Stimulated activated CD4-positive, alpha-beta T cell treated with anti-CD3 and anti-CD28 coated beads, Interleukin-1b, Interleukin-23, amount 100 ng/mL, for 4 hours (primary cell): ENCODE measurements at places on chromosomes 1 and 21.

DNA sequence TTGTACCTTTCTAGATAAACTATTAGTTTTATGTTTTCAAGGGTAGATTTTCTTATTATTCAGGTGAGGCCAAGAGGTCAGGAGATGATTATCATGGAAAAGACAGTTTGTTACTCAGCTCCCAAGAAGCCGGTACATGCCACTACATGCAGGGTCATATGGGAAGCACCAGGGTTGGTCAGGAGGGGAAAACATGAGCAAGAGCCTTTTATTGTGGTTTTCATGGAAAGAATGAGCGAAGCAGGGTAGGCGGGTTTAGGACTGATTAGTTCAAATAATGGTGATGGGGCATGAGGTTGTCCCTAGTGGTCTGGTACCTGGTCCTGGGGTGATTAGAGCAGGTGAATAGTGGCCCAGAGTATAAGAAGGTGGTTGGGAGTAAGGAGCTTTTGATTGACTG lies 189.9 kb downstream of the APP start:
- DNase-seq = no peak

- no peak for DNase-seq
These were observed at the start of gene ESRRG for GRCh38 chr1:216723274-216723780. Gene ESRRG (minus strand): TSS chr1:216723429. CDS start chr1:216723299, 130 bp downstream.

GRCh38 chr1:218164930-218165700 lies 120.0 kb upstream of the RRP15 start:
- peak; percentile 2 for DNase-seq

DNA sequence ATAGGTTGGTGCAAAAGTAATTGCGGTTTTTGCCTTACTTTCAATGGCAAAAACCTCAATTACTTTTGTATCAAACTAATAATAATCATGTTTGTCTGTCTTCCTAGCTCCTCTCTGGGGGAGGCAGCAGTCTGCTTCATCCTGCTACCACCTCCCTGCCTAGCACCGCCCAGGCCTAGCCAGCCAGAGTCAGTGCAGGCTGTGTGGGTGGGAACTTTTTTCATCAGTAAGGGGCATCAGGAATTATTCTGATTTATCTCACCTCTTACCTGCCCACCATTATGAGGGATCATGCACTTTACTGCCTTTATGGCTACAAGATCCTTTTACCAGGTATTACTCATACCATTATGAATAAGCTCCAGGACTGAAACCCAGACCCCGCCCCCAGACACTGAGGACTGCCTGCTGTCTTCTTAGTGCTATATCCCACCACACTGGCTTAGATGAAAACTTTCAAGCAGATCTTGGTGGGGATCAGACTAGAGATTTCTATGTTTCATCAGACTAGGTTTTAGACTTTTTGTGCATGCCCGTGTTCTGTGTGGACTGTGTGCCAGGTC lies 116.4 kb downstream of the PBX1 start:
- no peak for DNase-seq

DNA sequence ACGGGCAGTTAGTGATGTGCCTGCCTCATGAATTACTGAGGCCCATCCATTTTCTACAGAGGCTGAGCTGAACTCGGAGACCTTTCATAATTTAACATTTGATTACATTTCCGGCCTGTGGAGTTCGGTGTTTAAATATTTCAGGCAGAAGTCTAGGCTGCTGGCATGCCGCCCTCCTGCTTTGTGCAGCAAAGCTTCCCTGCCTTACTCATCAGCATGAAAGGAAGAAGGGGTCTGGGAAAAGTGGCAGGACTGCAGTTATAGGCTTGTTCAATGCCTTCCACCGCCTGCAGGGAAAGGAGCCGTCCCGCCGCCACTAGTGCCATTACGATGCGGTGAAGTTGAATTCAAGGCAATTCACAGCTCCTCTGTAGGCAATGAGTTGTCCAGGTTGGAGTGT lies 527.9 kb downstream of the NPHP4 start:
- no peak for DNase-seq

- no peak for DNase-seq
These were observed 570.5 kb downstream of the PTPRU start for GRCh38 chr1:29806646-29807319.

- no peak for DNase-seq
These were observed 5.8 kb upstream of the SDHB start for GRCh38 chr1:17059391-17060305.
